ENCODE measurements at places on chromosomes 3 and 15. TPM values are rescaled to one million over a fixed set of nuclear protein-coding genes. Genes with fewer than 3 reads are reported as not detected.
A peak's percentile ranks its signal among the peaks of the same experiment; 100 is the strongest.

DNA sequence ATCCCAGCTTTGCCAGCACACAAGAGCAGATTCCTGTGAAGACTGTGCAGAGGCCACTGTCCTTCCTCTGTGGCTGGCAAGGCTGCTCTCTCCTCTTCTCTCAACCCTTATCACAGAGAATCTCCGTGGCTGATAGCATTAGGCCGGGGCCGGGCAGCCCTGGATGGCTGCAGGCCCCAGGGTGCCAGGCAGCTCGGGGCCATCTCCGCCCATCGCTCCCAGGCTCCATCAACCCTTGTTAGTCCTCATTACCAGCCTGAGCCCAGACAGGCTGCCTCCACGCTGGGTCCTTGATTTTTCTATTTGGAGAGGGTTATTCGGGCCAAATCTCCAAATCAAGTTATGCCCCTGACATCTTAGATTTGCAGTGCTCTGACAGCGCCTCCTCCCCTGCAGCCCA lies 39.1 kb downstream of the MRPL46 start:
- no peaks in the 10 kb centered on the region for H3K4me1 ChIP-seq
- DNase-seq, result no peak
- H3K27ac ChIP-seq, result no peak overlapping the region
- no peak overlapping the region for H3K4me3 ChIP-seq

GRCh38 chr15:77710206-77710605 lies 77.5 kb upstream of the LINGO1 start:
- H3K27me3 ChIP-seq, result peaks cover 34% of the 10 kb centered on the region
- H3K27ac ChIP-seq, result no peak overlapping the region
- DNase-seq, result no peak
- peaks cover 2% of the 10 kb centered on the region for H3K4me1 ChIP-seq
- no peaks in the 10 kb centered on the region for H3K36me3 ChIP-seq

- H3K4me1 ChIP-seq, result peaks cover 3% of the 10 kb centered on the region
- H3K36me3 ChIP-seq, result peaks cover under 1% of the 10 kb centered on the region
- no peak overlapping the region for H3K4me3 ChIP-seq
- DNase-seq, result no peak
Observed at GRCh38 chr3:194395778-194396538, 3.1 kb downstream of the GP5 start.

DNA sequence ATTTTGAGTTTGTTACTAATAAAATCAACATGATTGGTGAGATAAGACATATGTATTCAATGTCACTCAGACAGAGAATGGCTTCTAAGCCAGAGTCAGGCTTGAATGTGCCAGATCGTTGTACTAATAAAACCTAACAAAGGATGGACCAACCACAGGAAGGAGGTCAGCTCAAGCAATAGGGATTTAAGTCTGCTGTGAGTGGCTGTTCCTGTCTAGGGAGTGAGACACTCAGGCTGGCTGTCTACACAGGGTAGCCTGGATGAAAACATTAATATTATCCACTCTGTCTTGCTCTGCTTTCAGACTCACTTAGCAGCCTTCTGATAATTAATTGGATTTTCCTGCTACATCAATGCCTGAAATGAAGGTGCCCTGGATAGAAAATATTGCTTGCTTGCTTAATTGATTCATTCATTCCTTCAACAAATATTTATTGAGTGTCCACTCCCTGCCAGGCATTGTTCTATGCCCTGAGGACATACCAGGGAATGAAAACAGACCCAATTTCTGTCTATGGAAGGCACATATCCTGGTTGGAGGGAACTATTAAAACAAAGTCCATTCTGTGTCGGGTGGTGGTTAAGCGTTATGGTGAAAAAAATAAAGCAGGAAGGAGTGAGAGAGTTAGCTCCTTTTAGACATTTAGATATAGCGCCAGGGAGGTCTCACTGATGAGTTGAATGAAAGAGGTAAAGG lies 239.4 kb downstream of the CHST2 start:
- no peak overlapping the region for H3K27ac ChIP-seq
- no peak overlapping the region for H3K4me3 ChIP-seq
- no peaks in the 10 kb centered on the region for H3K27me3 ChIP-seq

- no peak overlapping the region for H3K4me3 ChIP-seq
- no peaks in the 10 kb centered on the region for H3K27me3 ChIP-seq
- no peaks in the 10 kb centered on the region for H3K36me3 ChIP-seq
- no peak overlapping the region for H3K27ac ChIP-seq
- no peak for DNase-seq
- no peaks in the 10 kb centered on the region for H3K4me1 ChIP-seq
Observed at GRCh38 chr3:43062564-43063040, 43.3 kb downstream of the POMGNT2 start.

GRCh38 chr3:74021449-74021848 lies 396.7 kb upstream of the PDZRN3 start:
- no peak overlapping the region for H3K4me3 ChIP-seq
- no peaks in the 10 kb centered on the region for H3K36me3 ChIP-seq
- peaks cover 4% of the 10 kb centered on the region for H3K27me3 ChIP-seq
- H3K27ac ChIP-seq, result no peak overlapping the region
- no peak for DNase-seq
- no peaks in the 10 kb centered on the region for H3K4me1 ChIP-seq

- H3K4me1 ChIP-seq, result no peaks in the 10 kb centered on the region
- DNase-seq, result no peak
- H3K36me3 ChIP-seq, result peaks cover 13% of the 10 kb centered on the region
- no peak overlapping the region for H3K4me3 ChIP-seq
- no peaks in the 10 kb centered on the region for H3K27me3 ChIP-seq
Observed at GRCh38 chr3:168040607-168041208, 55.0 kb downstream of the GOLIM4 start.

DNA sequence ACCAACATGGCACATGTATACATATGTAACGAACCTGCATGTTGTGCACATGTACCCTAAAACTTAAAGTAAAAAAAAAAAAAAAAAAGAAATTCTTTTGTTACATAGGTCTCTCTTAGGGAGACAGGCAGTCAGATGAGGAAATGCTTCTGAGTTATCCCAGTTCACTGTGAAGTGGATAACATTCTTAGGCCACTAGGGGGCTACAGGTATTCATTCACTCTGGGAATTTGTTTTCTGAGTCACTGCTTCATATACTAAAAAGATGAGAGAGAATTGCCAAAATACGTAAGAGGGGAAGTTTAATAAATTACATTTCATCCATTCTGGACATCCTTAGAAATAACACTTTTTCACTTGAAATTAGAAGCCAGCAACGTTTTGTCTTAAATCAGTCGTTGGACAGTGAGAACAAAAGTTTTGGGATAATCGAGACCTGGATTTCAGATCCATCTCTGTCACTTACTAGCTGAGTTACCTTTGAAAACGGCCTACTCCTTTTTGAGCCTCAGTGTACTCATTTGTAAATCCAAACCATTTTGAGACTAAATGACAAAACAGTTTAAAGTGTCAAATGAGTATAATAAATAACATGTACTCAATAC lies 738.4 kb upstream of the ALCAM start:
- H3K27ac ChIP-seq, result peak overlapping the region; percentile 29
- H3K36me3 ChIP-seq, result no peaks in the 10 kb centered on the region
- DNase-seq, result no peak
- H3K4me3 ChIP-seq, result no peak overlapping the region

GRCh38 chr15:45137703-45138102 lies 7.9 kb downstream of the DUOX1 start:
- peaks cover 1% of the 10 kb centered on the region for H3K36me3 ChIP-seq
- H3K27ac ChIP-seq, result no peak overlapping the region
- peaks cover 26% of the 10 kb centered on the region for H3K27me3 ChIP-seq
- H3K4me1 ChIP-seq, result no peaks in the 10 kb centered on the region
- DNase-seq, result no peak
- no peak overlapping the region for H3K4me3 ChIP-seq

DNA sequence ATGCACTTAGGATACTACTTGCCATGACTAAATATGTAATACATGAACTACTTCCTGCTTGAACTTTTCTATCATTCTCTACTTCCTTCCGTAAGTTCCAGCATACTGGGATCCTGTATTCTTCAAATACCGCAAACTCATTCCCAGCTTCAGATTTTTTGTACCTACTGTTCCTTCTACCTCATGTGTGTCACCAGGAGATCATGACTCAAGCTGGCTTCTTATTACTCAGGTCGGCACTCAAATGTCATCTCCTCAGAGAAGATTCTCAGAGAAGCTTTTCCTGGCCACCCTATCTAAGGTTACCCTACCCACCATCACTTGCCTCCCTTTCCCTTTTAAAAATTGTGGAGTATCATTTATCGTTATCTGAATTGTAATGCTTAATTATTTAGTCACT lies 66.7 kb downstream of the RFX7 start:
- DNase-seq, result no peak
- H3K4me3 ChIP-seq, result no peak overlapping the region
- peaks cover 7% of the 10 kb centered on the region for H3K36me3 ChIP-seq
- H3K4me1 ChIP-seq, result no peaks in the 10 kb centered on the region

GRCh38 chr3:165545059-165545458 lies 292.2 kb downstream of the BCHE start:
- no peaks in the 10 kb centered on the region for H3K36me3 ChIP-seq
- H3K27ac ChIP-seq, result no peak overlapping the region
- H3K27me3 ChIP-seq, result peaks cover 11% of the 10 kb centered on the region
- DNase-seq, result no peak
- no peak overlapping the region for H3K4me3 ChIP-seq

DNA sequence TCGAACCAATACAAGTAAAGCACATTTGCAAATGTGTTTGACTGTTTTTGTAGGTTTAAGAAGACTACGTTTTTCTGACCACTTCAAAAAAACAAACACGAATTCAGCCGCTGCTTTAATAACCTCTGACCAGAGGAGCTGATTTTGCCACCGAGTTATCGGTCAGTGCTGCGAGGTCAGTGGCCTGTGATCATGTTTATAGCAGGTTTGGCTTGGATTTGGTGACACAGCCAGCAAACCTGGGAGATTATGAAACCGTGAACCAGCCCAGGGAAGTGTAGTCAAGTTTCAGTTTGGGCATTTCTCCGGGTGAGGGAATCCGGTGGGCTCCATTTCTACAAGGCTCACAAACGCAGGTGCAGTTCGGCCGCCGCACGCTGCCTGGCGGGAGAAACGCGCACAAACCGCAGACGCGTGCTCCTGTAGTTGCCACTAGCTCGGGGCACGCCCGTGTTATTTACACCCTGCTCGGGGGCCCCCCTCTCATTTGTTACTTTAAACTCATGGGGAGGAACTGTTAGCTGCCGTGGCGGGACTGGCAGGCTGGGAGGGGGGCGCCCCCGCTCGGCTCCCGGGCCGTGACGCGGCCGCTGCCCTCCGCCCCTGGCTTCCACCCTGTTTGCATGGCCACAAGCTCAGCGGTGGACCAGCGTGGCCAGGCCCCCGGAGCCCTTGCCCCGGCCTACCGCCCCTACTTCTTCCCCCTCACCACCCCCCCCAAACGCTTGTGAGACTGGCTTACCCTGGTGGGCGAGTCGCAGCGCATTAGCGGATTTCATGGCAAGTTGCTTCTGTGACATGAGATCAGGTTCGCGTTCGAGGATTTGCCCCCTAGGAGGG lies 13.6 kb upstream of the ONECUT1 start:
- no peak overlapping the region for H3K27ac ChIP-seq
- H3K4me3 ChIP-seq, result peak overlapping the region; percentile 54
- peaks cover 15% of the 10 kb centered on the region for H3K4me1 ChIP-seq
- DNase-seq, result no peak

DNA sequence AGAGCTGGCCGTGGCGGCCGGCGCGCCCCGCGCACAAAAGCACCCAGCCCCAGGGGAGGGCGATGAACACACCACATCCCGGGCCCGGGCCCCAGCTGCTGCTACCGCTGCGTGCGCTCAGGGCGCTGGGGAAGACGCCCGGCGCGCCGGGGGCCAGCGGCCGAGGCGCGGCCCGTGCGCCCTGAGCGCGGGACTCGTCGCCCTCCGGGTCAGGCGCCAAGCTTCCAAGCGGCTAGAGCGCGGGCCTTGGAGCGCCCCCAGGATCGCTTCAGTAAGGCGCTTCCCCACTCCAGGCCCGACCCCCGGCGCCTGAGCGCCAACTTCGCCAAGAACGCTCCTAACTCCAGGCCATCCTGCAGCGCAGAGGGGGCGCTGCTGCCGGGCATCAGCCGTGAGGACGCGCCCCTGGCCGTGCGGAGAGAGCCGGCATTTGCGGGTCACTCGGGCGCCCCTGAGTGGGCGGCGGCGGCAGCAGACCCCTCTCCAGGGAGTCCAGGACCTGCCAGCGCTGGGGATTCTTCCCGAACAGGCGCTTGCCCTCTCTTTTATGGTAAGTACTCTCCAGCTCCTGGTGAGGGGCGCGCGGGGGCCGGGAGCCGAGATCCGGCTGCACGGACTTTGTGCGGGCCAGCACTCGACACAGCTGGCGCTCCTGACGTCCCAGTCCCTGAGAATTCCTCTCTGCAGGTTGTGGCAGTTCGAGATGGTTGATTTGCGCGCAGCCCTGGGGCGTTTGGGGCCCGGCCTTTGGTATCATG lies 475 bp downstream of the SPSB4 start:
- H3K4me1 ChIP-seq, result peaks cover 13% of the 10 kb centered on the region
- H3K27me3 ChIP-seq, result peaks cover 27% of the 10 kb centered on the region

- no peak for DNase-seq
Observed at GRCh38 chr3:27666272-27666671, 55.9 kb downstream of the EOMES start.

DNA sequence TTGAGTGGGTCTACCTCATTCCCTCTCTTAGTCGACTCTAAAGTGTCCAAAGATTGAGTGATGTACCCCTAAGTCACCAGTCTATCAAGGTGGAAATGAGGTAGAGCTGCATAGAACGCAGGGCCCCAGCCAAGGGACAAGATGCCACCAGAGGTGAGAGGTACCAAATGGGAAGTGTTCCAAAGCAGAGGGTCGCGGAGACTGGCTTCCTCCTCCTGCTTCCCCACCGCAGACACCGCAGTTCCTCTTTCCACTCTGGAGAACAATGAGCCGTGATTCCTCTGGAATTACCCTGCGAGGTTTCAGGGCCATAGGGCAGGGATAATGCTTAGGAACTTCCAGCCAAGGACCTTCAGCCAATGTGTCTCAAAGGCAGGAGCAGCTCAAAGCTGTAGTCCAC lies 55.8 kb downstream of the DAPK2 start:
- no peaks in the 10 kb centered on the region for H3K27me3 ChIP-seq
- DNase-seq, result peak; percentile 46
- no peak overlapping the region for H3K4me3 ChIP-seq

DNA sequence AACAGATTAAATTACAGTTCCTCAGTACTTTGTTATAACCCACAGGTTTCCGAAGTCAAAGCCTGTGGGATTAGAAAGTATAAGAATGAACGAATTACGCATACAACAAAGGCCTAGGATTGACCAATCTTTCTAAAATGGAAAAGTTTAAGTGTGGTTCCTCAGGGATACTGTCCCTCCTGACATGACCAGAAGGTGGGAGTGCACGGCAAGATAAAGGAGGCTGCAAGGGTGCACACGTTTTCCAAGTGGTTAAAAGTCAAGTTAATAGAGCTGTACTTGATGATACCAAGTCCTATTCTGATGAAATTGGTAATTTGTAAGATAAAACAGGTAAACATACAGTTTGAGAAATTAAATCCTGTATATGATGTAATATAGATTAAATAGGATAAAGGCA lies 96.2 kb downstream of the ALDH1A2 start:
- no peak overlapping the region for H3K27ac ChIP-seq
- H3K4me1 ChIP-seq, result no peaks in the 10 kb centered on the region
- H3K36me3 ChIP-seq, result no peaks in the 10 kb centered on the region

GRCh38 chr3:17491601-17492000 lies 250.8 kb downstream of the TBC1D5 start:
- H3K27ac ChIP-seq, result peak overlapping the region; percentile 58
- H3K27me3 ChIP-seq, result no peaks in the 10 kb centered on the region
- no peak overlapping the region for H3K4me3 ChIP-seq
- H3K4me1 ChIP-seq, result peaks cover 33% of the 10 kb centered on the region

Gene LRRK1
- 11.3 TPM for total RNA-seq

Gene MINDY4B
- total RNA-seq, result not detected

Gene KY
- 0.18 TPM for total RNA-seq

Gene CPA3
- total RNA-seq, result not detected

Gene CCR1
- not detected for total RNA-seq

Gene TMEM108
- total RNA-seq, result 7.1 TPM

Gene POPDC2
- 0.80 TPM for total RNA-seq

Gene CLDN18
- total RNA-seq, result not detected

Gene DNAJC19
- total RNA-seq, result 34.1 TPM

Gene SKOR1
- 0.27 TPM for total RNA-seq
